ENCODE measurements at places on chromosomes 12 and 14. TPM values are rescaled to one million over a fixed set of nuclear protein-coding genes. Genes with fewer than 3 reads are reported as not detected.

Gene TC2N
- 3.1 TPM for polyA plus RNA-seq

Gene ADGRD1
- polyA plus RNA-seq: 9.5 TPM

Gene TAS2R19
- 1.3 TPM for polyA plus RNA-seq

Gene ACSM4
- polyA plus RNA-seq: 0.09 TPM

Gene PGF
- 43.2 TPM for polyA plus RNA-seq

Gene CLSTN3
- 13.5 TPM for polyA plus RNA-seq

Gene DHRS2
- 0.11 TPM for polyA plus RNA-seq

Gene RIMBP2
- 1.0 TPM for polyA plus RNA-seq

GRCh38 chr12:42090899-42091298 is 53.8 kb downstream of the GXYLT1 start:
- no peak for DNase-seq

DNA sequence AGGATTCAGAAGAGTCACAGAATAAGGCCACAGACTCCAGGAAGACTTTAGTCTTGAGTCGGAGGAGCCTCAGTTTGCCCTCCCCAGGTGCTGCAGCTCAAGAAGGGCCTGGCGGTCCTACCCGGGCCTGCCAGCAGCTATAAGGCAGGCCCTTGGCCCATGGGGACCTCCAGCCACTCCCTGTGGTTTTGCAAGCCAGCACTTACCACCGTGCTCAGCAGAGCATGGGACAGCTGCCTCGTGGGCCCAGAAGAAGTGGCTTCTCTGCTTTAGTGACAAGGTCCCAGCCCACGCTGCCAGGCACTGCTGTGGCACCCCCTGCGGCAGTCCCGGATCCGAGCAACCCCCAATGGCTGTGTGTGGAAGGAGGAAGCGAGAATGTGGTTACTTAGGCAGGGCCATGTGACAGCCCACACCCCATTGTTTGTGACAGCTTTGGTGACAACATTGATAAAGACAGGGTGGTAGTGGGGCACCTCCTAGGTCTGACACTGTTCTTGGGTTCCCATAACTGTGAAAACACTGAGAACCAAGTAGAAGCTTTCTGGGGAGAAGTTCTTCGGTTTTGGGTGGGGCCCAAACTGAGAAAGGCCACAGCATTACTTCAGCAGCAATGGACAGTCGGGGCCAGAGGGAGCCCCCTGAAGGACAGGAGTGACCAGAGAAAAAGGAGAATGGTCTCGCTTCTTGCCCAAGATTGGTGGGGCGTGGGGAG is at the start of gene SELPLG:
TSS of gene SELPLG (minus strand) at position 361 of the 715 bp plus-strand sequence. CDS start 9,587 bp downstream, outside the sequence.
- DNase-seq: no peak

GRCh38 chr12:67514502-67514901 is 134.0 kb upstream of the DYRK2 start:
- DNase-seq: no peak

- no peak for DNase-seq
These were observed 29.3 kb downstream of the AK7 start for GRCh38 chr14:96421236-96421635.

DNA sequence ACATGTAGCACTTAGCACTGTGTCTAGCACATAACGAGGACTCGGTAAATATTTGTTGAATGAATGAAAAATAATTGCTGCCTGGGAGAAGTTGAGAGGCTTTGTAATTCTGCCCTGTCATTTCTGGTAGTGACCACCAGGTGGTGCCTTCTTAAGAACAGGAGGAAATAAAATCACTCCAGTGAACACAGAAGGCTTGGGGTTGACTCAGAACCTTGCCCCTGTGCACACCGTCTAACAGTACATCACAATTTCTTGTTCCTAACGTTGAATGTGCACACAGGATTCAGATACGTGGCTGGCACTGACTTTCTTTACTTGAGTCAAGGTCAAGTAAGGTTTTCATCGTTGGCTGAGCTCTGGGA is 91.8 kb downstream of the RGS6 start:
- no peak for DNase-seq

DNA sequence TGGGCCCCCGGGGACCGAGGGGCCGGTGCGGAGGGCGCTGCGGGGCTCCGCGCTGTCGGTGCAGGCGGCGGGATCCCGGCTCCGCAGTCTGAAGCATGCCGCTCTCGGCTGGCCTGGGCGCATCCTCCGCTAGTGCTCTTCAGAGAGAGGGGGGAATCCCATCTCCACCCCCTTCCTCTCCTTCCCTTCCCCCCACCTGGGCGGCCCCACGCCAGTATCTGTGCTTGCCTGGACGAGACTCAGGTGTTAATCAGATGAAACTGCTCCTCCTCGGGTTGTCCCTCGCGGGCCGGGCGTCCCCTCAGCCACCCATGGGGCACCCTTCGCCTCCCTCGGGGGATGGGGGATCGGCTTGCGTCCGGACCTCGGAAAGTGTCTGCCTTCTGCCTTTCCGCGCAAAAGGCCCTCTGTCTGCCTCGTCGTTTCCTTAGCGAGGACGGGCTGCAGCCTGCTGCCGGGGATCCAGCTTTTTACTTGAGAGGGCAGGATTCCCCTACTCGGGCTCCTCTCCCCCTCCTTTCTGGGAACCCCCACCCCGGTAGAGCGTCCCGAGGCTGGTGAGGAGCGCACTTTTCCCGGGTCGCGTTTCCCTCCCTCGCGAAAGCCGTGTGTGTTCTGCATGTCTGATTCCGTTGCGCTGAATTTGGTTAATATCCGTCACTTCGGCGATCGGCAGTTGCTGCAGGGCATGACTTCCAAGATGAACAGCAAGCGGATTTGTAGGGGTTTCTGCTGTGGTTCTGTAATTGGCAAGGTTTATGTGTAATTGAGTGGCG is 1.1 kb downstream of the GPHN start:
- no peak for DNase-seq

DNA sequence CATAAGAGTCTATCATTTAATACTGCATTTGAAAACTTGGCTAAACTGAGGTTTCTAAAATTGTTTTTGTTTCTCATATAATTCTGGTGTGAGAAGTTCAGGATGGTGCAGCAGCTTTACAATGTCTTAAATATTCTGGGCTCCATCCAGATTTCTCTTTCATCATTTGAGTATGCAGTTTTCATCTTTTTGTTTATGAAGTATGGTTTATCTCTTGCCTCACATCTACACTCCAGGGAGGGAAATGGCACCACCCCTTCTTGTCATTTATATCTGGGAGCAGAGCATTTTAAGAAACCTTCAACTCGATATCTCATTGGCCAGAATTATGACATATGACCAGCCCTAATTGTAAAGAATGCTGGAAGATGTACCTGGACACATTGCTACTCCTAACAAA is 24.3 kb downstream of the GEMIN2 start:
- no peak for DNase-seq

- DNase-seq: no peak
These were observed 5.8 kb downstream of the ASB2 start for GRCh38 chr14:93970585-93970964.

DNA sequence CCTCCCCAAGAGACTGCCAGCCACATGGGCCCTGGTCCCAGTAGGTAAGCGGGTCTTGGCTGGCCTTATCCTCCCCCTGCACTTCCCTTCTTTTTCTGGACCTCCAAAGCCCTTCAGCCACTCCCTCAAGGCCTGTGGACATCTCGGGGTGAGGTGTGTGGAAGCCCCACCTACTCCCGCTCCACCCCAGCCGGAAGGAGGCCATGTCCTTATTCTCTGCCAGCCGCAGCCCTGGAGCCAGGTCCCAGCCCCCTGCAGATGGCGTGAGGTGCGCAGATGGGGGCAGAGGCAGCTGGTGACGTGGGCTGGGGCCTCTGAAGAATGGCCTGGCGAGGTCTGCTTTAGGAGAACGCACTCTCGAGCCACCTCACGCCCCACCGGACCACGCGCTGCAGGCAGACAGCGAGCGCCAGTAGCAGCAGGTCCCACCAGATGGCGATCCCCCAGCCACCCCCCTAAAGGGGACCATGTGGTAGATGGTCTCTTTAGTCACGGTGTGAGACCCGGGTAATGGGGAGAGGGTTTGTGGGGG is 167.1 kb downstream of the TSPAN9 start:
- no peak for DNase-seq

DNA sequence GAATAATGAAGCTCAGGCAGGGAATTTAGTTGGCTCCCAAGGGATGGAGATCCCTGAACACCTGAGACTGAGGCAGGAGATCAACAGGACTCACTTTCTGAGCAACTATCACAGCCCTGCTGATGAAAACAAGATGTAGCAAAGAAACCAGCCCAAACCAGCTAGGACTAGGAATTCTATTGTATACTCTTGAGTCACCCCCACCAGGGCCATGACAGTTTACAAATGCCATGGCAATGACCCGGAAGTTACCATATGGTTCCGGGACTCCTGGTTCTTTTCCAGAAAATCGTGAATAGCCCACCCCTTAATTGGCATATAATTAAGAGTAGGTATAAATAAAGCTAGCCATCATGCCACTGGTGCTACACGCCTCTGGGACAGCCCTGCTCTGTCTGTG is 46.0 kb upstream of the OASL start:
- DNase-seq: no peak

DNA sequence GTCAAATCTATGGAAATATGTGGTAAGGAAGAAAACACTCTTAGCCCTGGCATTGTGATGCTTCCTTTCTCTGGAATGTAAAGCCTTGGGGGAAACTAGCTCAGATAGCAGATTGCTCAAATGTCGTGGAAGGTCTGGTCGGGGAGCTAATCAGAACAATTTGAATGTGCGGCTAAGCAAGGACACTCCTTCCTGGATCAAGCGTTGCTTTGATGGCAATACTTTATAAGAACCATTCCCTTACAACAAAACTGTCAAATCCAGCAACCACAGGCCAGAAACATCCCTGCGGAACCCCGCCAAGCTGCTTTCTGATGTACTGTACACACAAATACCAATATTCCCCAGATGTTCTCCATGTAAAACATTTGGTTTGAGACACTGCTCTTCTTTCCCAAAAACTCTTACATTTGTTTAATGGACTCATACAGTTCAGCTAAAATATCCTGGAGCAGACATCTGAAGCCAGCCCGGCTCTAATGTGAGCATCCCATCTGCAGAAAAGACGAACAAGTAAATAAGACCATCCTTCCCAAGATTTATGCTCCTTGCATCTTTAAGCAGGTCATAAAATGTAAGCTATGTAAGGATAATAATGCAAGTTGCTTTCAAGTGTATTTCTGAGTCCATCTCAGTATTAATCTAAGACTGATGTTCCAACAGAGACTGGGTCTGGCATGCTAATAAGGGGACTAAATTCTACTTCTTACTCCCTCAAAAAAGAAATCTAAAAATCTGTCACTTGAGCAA is 20.2 kb downstream of the NUAK1 start:
- DNase-seq: no peak
